Aorta (tissue), 5 donors: ENCODE measurements at places on chromosomes 2 and 18.

DNA sequence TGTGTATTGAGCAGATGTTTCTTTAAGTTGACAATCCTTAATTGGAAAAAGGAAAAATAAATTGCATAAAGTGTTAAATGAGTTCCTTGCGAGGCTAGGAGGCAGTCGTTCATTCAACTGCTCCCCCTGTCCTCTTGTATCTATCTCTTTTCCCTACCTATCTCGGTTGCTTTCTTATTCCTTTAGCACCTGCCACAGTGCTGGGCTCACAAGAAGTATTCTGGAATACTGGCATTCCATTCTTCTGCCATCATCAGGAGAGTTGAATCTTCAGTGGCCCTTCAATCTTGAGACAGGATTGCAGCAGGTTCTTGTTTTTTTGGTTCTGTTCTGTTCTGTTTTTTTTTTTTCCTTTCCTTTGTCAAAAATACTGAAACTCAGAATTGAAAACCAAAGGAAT, 143.1 kb upstream of the AQP4 start:
- DNase-seq = no peak

GRCh38 chr18:7000484-7001096, 117.0 kb downstream of the LAMA1 start:
- DNase-seq = no peak

GRCh38 chr2:44119878-44120277, 48.8 kb upstream of the PPM1B start:
- DNase-seq = no peak

DNA sequence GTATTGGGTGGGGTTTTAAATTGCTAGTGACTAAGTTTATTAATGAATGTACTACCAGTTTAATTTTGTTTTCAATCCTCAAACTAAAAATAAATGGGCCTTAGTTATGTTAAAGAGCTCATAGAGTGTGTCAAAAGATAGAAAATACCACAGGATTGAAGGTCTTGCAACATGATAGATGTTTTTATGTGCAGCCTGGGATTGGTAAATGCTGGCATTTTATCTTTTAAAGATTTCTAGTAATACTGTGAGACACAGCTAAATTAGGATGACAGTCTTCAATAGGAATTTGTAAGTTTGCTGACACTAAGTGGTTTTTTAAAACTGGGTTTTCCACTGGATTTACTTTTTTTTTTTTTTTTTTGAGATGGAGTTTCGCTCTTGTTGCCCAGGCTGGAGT, 122.3 kb downstream of the HAUS1 start:
- no peak for DNase-seq
